Stimulated activated CD8-positive, alpha-beta memory T cell treated with anti-CD3 and anti-CD28 coated beads, Interleukin-4, amount 100 ng/mL, for 1 hour (primary cell): ENCODE measurements at places on chromosomes 13 and 19.

DNA sequence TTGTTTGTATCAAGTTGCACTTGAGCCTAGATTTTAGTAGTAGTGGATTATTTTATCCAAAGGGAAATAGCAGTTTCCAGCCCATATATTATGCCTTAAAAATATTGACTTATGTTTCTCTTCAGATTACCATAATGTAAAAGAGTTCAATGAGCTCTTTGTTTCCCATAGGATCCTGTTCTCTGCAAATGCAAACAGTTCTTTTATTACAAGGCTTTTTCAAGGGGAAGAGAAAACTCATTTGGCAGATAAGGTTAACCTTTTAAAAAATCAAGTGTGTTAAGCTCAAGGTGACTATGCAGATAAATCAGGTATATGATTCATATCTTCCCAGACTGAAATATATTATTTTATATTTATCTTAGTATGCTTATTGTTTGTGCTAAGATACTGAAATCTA lies 961.2 kb upstream of the SPRY2 start:
- no peak for DNase-seq

- no peak for DNase-seq
Measured at GRCh38 chr19:13997631-13997962, 8.5 kb downstream of the RFX1 start.

DNA sequence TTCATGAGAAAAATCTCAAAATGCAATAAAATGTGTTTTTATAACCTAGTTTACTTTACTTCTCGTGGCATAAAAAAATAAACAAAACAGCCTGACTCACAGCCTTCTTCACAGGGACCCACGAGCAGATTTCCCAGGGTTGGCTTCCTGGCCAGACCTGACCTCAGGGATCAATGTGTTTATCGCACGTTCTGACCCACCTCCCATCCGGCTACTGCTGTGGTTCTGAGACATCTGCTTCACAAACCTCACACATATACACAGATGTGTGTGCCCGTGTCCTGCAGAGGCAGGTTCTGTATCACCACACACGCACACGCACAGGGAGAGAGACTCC lies 118.3 kb downstream of the COL4A2 start:
- DNase-seq, result no peak

DNA sequence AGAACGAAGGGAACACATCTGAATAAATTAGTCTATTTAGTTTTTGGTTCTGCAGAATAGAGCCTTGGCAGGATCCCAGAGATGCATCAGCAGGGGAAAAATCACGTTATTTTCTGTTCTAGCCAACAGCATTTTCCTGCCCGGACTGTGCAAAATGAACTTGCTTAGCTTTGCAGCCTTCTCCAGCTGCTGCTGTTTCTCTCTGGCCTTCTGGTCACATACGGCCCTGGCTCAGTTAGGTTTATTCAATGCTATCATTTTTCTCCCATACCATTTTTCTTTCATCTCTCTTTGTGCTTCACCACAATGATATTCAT lies 110.4 kb upstream of the KL start:
- no peak for DNase-seq

GRCh38 chr13:23723471-23723870 lies 153.3 kb downstream of the TNFRSF19 start:
- DNase-seq, result no peak
